ENCODE measurements at places on chromosomes 12 and 14.

DNA sequence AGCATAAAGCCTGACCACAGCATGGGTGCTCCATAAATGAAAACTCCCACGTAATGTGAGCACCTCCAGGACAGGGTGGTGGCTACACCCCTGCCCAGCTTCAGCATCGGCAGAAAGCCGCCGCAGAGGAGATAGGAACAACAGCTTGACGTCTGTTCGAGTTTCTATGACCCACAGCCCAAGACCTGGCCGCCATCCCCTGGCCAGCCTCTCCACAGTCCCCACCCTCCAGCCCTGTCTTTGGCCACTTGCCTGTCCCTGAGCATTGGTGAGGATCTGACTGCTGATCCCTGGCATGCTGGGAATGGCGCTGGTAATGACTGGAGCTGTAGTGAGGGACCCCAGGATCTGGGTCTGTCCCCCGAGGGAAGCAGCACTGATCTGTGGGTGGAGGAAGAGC lies 21.3 kb downstream of the POU6F1 start:
- DNase-seq = no peak

DNA sequence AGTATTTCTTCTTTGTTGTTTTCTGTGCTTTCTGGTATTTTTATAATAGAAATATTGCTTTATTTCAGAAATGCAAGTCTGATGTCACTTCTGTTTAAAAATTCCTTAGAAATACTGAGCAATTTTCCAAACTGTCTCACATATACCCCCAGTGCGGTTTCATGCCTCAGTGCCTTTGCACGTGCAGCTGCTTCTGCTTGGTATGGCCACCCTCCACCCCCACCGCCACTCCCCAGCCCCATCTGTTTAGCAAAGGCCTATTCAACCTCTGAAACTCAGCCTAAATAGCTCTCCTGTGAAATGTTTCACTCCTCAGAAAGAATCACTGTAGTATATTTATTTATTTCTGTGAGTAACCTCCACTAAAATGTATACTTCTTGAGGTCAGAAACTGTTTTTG lies 52.3 kb downstream of the PPM1H start:
- DNase-seq = no peak

DNA sequence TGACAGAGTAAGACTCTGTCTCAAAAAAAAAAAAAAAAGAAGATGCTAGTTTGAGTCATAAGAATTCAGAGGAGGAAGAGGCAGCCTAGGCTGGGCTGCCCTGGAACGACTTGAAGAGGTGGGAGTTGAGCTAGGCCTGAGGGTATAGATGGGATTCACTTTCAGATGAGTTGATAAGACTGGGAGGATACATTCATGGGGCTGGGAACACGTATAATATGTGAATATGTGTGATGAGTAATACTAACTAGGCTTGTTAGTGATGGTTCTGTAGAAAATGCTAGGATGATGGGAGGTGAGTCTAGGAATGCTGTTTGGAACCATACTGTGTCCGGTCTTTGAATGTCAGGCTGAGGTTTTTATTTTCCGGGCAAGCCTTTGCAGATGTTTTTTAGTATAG lies 9.0 kb downstream of the PLEKHA5 start:
- no peak for DNase-seq

DNA sequence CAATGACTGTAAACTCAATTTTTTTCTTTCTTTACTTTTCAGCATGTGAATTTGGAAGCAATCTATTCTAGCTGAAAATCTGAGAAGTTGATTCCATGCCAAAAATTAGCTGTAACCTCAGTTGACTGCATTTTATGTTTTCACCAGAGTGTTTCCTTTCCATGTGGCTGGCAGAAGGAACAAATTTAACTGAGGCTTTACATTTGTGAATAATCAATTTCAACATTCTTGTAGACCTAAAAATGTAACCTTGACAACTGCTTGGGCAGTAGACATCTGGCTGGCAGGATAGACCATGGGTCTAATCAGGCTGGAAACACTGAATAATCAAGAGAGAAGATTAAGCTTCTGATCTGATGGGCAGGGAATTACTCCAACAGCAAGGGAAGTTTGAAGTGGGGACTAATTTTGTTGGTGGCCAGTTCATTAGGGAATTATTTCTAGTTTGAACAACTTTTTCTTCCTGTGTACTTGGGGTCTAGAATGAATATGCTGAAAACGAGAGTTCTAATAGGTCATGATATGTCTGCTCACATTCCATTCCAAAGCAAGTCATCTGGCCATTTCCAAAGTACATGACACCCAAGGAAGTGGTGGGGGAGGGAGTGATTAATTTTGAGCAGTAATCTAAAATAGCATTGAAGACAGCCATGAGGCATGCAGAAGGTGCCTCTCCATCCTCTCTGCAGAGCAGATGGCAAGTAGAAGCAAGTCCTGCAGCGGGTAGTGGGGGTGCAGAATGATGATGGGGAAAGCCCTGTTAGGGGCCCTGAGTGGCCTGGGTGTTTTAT lies 68.2 kb downstream of the ATP23 start:
- DNase-seq = no peak

- DNase-seq = no peak
Measured at GRCh38 chr14:37501877-37502276, 93.2 kb downstream of the FOXA1 start.

GRCh38 chr14:23789696-23790095 lies 153.5 kb downstream of the DHRS2 start:
- no peak for DNase-seq

- no peak for DNase-seq
Measured at GRCh38 chr12:117499759-117500485, 138.5 kb upstream of the NOS1 start.

GRCh38 chr12:70043490-70044138 lies 199.6 kb upstream of the CNOT2 start:
- DNase-seq = no peak

Data from CD8-positive, alpha-beta T cell (primary cell).